ENCODE measurements at places on chromosomes 12 and 14. TPM values are rescaled to one million over a fixed set of nuclear protein-coding genes. Genes with fewer than 3 reads are reported as not detected.

LRTM2 gene
- total RNA-seq: 0.66 TPM

LALBA gene
- not detected for total RNA-seq

GRCh38 chr12:21675641-21676040 lies 18.0 kb upstream of the LDHB start:
- no peak for DNase-seq

GRCh38 chr12:55041345-55042055 lies 21.7 kb downstream of the NEUROD4 start:
- no peak for DNase-seq
